ENCODE measurements at places on chromosomes 5 and 9.

DNA sequence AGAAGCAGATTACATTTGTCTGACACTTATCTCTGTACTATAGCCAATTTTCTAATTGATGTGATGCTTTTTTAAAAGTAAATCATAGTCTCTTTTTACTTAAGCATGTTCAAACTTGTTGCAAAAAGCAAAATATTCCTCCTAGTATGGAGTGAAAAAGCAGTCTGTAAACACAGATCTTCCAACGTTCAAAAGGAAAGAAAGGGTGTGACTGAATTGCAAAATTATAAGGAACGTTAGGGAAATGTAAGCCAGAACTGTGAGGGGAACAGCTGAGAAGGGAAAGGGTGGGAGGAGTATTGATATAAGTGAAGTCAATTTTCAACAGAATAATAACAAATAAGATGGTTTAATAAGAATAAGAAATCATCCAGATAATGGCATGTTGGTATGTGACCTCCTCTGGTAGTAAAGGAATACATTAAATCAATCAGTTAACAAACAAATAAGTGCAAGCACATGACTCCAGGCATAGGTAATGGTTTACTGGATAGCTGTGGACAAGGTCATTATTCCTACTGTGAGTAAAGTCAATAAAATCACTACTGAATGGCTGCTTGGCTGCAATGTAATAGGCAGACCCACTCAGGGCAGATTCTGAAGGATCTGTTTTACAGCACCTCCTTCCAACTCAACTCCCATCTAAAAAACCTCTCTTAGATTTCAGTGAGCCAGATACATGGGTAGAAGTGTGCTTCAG lies 239.1 kb upstream of the NMUR2 start:
- DNase-seq: no peak

- no peak for DNase-seq
These were observed 16.5 kb downstream of the CSF2 start for GRCh38 chr5:132090107-132090506.

- DNase-seq: no peak
These were observed 164.7 kb downstream of the OLFM1 start for GRCh38 chr9:135251996-135252760.

DNA sequence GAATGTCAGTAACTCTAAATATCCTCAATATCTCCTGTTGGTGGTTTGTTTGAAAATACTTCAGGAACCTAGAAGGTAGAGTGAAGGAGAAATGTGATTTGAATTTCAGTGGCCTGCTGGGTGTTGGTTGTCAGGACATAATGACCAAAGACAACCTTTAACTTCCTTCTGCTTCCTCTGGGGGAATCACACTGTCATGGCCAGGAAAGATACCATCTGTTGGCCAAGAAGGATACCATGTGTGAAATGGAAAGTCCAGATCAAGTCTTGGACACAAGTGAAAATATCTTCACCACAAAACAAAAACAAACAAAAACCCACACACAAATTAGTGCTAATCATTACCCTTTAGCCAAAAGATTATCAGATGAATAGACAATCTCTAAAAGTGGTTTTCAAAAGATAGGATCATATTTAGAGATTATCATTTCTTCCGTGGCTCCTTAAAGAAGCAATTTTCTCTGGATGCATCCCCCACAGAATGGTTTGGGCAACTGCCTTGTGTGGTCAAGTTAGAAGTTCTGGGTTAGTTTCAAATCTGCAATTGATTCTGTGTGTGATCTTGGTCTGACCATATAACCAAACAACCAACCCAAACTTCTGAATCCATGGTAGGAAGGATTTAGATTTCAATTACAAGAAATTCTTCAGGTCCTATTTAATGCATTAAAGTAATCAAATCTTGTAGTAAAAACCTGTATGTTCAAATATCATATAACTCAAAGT lies 1.6 kb downstream of the C1QTNF3 start:
- DNase-seq: no peak

DNA sequence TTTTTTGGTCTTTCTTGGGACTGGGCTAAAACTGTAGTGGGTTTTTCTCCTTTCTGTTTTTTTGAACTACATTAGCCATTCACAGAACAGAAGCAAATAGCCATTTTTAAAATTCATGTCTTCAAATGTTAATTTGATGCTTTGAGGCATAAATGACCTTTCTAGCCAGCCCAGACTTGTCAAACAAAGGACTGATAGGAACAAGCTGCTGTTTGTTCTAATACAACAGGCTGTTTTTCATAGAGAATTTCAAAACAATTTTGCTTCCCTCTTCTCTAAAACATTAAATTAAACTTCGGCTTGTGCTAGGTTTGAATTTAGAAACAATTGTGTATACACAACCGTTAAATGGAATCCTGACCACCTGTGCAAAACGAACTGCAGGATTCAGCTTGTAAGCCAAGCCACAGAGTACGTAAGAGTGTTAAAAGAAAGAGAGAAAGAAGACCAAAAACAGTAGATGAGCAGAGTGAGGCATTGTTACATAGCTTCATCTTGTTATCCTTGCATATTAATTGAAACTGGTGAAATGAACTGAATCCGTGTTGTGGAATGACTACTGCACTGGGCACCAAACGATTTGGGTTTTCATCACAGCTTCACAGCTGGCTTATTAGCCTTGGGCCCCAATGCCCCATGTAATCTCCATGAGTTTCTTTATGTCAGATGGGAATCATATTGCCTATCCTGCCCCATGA lies 100.0 kb downstream of the ZSWIM6 start:
- DNase-seq: no peak

DNA sequence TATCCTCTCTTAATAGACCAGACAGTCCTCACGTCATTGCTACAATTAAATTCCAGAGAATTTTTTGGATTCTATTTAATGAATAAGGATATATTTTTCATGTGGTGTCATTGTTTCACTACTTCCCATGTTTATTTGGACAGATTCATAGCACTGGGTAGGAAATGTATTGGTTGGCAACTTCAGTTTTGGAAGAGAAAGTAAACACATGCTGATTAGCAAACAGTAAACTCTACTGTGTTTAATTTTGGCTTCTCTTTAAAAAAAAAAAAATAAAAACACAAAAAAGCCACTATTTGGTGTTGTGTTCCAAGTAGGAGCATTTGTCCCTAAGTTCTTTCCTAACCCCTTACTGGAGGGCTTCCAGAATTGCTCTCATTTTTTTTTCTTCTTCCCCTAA lies 77.3 kb downstream of the NFIB start:
- no peak for DNase-seq

- peak; percentile 33 for DNase-seq
These were observed 14.0 kb upstream of the PWWP2A start for GRCh38 chr5:160133071-160133917.

GRCh38 chr5:178077751-178078150 lies 35.6 kb upstream of the N4BP3 start:
- no peak for DNase-seq

DNA sequence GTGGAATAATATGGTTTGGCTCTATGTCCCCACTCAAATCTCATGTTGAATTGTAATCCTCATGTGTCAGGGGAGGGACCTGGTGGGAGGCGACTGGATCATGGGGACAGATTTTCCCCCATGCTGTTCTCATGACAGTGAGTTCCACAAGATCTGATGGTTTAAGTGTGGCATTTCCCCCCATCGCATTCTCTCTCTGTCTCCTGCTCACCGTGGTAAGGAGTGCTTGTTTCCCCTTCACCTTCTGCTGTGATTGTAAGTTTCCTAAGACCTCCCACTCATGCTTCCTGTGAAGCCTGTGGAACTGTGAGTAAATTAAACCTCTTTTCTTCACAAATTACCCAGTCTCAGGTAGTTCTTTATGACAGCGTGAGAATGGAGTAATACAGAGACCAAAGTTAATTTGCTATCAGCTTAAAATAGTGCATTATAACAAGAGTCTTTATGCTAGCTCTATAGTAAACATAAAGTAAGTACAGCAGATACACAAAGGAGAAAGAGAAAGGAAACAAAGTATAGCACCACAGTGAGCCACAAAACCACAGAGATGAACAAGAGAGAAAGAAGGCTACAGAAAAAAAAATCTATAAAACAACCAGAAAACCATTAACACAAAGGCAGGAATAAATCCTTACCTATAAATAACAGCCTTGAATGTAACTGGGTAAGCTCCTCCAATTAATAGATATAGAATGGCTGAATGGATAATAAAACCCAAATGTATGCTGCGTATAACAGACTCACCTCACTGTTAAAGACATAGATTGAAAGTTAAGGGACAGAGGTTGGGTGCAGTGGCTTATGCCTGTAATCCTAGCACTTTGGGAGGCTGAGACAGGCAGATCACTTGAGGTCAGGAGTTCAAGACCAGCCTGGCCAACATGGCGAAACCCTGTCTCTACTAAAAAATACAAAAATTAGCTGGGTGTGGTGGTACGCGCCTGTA lies 39.7 kb downstream of the RAPGEF6 start:
- no peak for DNase-seq

- no peak for DNase-seq
These were observed 145.5 kb downstream of the ERCC6L2 start for GRCh38 chr9:96020792-96021550.

GRCh38 chr9:136724772-136725171 lies 12.4 kb downstream of the DIPK1B start:
- DNase-seq: no peak
